ENCODE measurements at places on chromosomes 3 and 15. TPM values are rescaled to one million over a fixed set of nuclear protein-coding genes. Genes with fewer than 3 reads are reported as not detected.

Gene LRRIQ4
- total RNA-seq = 0.09 TPM

Gene UMPS
- total RNA-seq = 27.6 TPM

Gene ADGRG7
- total RNA-seq = not detected

Gene GABRR3
- total RNA-seq = 0.09 TPM

Gene IGF2BP2
- 15.6 TPM for total RNA-seq

GRCh38 chr3:153600896-153601295, 438.9 kb downstream of the RAP2B start:
- H3K27me3 ChIP-seq = no peaks in the 10 kb centered on the region
- peak; percentile 18 for DNase-seq
- no peak overlapping the region for H3K4me3 ChIP-seq
- H3K36me3 ChIP-seq = no peaks in the 10 kb centered on the region
- H3K27ac ChIP-seq = no peak overlapping the region
- peaks cover 8% of the 10 kb centered on the region for H3K4me1 ChIP-seq

- no peak overlapping the region for H3K4me3 ChIP-seq
- H3K27ac ChIP-seq = no peak overlapping the region
- no peaks in the 10 kb centered on the region for H3K4me1 ChIP-seq
- no peaks in the 10 kb centered on the region for H3K27me3 ChIP-seq
- peaks cover 7% of the 10 kb centered on the region for H3K36me3 ChIP-seq
These were observed 7.0 kb upstream of the PLA1A start for GRCh38 chr3:119590706-119591105.

- no peak overlapping the region for H3K4me3 ChIP-seq
- no peaks in the 10 kb centered on the region for H3K36me3 ChIP-seq
- no peaks in the 10 kb centered on the region for H3K27me3 ChIP-seq
These were observed 22.9 kb downstream of the IL5RA start for GRCh38 chr3:3087279-3087678.

- no peaks in the 10 kb centered on the region for H3K36me3 ChIP-seq
- H3K4me1 ChIP-seq = no peaks in the 10 kb centered on the region
- no peaks in the 10 kb centered on the region for H3K27me3 ChIP-seq
- H3K4me3 ChIP-seq = no peak overlapping the region
- no peak overlapping the region for H3K27ac ChIP-seq
- DNase-seq = no peak
These were observed 908 bp downstream of the CCNB2 start for GRCh38 chr15:59105854-59106253.

DNA sequence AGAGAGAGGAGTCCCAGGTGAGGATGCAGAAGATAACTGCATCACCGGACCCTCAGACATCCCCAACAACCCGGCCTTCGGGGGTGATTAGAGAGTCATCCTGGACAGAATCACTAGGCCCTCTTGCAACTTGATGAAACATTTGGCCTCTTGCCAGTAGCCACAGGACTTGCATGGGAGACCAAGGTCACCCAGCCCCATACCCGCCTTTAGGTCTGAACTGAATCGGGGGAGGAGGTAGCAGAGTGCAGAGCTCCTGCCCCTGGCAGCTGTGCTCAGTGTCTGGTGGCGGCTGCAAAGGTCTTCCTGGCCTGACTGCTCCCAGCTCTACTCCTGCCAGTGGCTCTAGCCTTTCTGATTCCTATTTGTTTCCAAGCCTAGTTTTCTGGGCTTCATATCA, 12.4 kb downstream of the PIF1 start:
- no peaks in the 10 kb centered on the region for H3K27me3 ChIP-seq
- H3K36me3 ChIP-seq = no peaks in the 10 kb centered on the region
- no peak overlapping the region for H3K4me3 ChIP-seq

GRCh38 chr3:146929696-146930095, 324.6 kb upstream of the PLSCR5 start:
- no peak for DNase-seq
- no peak overlapping the region for H3K27ac ChIP-seq
- H3K27me3 ChIP-seq = no peaks in the 10 kb centered on the region
- H3K36me3 ChIP-seq = no peaks in the 10 kb centered on the region
- H3K4me3 ChIP-seq = no peak overlapping the region

GRCh38 chr3:173785004-173785403, 387.5 kb downstream of the NLGN1 start:
- peak; percentile 15 for DNase-seq
- no peak overlapping the region for H3K27ac ChIP-seq
- no peaks in the 10 kb centered on the region for H3K27me3 ChIP-seq
- no peaks in the 10 kb centered on the region for H3K4me1 ChIP-seq
- no peaks in the 10 kb centered on the region for H3K36me3 ChIP-seq
- no peak overlapping the region for H3K4me3 ChIP-seq

All from lung (tissue), 17 donors.